NCI-H1694 treated with DMSO at 0.1 percent for 48 hours (cell line): ENCODE measurements at places on chromosomes 11 and 22.

GRCh38 chr11:82105331-82105998 is 628.2 kb downstream of the FAM181B start:
- DNase-seq = no peak

DNA sequence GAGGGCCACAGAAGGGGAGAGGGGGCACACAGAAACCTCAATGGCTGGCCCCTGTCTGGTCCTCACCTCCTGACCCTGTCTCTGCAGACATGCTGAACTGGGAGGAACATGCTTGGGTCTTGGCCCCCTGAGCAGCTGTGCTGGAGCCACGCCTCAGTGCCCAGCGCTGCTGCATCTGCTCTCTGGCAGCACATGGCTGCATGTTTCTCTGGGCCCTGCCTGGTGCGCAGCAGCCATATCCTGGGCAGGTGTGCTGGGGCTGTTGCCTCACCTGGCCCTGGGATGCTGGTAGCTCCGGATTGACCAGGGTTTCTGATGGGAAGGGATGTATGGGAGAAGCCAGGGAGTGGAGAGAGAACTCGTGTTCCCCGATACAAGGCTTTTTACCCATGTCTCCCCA is 248.0 kb downstream of the ST3GAL4 start:
- peak; percentile 8 for DNase-seq

DNA sequence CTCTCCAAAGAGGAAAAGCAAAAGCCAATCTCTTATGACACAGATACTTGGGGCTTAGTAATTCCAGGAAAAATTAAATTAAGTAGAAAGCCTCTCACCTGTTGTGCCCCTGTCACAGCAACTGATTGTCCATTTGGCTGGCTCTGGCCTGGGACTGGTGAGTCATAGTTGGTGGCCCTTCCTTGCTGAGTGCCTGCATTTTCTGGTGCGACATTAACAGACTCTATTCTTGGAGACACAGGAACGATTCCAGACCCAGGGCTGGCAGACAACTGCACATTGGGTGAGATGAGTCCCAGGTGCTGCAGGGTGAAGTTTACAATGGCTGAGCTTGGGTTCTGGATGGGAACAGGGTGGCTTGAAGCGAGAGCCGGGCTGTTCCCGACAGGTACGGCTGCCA is 15.6 kb downstream of the E2F8 start:
- no peak for DNase-seq

DNA sequence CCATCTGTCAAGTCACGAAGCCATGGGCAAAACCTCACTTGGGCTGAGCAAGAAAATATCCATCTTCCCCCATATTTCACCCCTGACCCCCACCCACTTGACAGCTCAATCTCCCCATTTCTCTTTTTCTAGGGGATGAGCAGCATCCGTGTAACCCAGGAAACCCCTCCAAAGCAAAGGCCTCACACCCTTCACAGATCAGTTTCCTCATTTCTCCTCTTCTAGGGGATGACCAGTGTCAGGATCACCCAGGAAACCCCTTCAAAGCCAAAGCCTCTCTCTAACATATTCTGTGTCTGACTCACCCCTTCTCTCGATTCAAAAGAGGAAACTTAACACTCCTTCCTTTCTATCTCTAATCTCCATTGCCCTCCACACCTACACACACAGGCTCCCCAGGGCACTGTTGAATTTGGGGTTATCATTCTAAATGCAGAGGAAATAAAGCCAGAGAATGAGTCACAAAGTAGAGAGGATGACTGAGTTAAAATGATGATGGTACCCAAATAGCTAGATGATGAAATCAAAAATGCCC is 439.7 kb downstream of the BUD13 start:
- DNase-seq = no peak

- no peak for DNase-seq
These were observed 227.2 kb downstream of the FAM76B start for GRCh38 chr11:95562196-95562921.

DNA sequence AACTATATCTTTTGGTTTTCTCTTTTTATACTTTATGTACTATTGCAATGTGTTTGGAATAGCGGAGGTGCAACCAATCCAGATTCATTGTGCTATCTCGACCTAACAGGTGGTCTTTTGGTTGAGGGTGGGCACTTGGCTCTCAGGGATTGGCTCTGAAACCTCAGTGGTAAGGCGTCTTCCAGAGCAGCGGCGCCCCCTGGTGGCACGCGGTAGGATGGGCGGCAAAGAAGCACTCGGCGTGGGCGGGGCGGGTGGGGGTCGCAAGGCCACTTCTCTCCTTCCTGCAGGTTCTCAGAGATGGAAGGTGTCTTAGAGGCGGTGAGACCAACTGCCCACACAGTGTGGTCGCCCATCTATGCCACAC is 19.2 kb upstream of the PLET1 start:
- DNase-seq = peak; percentile 10

DNA sequence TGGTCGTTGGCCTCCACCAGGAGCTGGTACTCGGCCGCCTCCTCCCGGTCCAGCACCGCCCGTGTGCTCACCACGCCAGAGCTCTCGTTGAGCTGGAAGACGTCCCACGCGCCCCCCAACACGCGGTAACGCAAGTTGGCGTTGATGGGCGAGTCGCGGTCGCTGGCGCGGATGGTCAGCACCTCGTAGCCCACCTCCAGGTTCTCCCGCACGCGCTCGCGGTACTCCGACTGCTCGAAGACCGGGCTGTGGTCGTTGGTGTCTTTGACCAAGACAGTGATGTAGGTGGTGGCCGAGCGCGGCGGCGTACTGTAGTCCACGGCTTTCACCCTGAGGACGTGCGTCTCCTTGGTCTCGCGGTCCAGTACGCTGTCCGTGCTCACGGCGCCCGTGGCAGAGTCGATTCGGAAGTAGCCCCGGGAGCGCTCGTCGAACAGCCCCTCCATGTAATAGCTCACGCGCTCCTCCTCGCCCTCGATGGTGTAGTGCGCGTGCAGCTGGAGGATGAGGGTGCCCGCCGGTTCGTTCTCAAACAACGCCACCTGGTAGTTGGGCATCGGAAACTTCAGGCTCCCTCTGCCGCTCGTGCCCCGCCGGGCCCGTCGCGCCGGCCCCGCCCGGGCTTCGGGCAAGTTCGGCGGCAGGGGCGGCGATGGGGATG is 1.4 kb downstream of the CELSR1 start:
- no peak for DNase-seq

DNA sequence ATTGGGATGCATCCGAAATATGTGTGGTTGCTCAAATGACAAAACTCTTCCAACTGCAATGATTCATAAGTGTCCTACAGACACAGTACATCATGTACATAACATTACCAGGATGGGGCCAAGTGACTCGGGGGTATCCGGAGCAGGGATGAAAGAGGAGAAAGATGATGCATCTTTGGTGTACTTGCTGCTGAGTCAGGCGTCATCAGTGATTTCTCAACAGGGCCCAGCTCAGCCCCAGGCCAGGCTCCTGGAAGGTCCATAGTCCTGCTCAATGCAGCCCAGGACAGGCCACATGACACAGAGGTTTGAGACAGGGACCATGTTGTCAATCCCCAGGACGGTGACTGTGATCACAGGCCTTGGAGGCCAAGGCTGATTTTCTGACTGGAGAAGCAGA is 59.3 kb downstream of the GGTLC2 start:
- no peak for DNase-seq

DNA sequence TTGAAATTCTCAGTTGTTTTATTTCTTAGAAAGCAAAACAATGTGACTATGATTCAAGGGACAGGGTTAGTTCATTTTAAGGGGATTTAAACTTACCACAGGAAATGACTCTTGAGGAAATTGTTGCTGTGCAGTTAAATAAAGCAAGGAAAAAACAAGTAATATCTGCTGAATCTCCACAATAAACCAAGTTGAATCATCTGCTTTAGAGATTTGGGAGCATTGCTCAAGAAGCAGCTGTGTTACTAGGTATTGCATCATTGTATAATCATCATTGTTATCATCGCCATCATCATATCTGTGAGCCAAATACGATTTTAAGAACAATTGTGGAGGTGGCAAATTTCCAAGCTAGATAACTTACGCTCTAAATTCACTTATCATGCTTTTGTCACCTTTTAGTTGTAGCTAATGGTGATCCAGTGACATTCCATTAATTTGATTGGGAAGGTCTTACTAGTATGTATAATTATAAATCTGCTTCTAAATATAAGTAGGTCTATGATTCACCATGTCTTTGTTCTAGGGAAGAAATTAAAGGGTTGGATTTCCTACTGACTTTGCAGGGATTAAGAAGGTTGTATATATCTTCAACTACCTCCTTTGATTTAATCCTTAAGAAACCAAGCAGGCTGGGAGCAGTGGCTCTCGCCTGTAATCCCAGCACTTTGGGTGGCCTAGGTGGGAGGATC is 19.9 kb downstream of the MMP10 start:
- DNase-seq = no peak

- no peak for DNase-seq
These were observed 21.2 kb downstream of the ARRB1 start for GRCh38 chr11:75330291-75330690.

DNA sequence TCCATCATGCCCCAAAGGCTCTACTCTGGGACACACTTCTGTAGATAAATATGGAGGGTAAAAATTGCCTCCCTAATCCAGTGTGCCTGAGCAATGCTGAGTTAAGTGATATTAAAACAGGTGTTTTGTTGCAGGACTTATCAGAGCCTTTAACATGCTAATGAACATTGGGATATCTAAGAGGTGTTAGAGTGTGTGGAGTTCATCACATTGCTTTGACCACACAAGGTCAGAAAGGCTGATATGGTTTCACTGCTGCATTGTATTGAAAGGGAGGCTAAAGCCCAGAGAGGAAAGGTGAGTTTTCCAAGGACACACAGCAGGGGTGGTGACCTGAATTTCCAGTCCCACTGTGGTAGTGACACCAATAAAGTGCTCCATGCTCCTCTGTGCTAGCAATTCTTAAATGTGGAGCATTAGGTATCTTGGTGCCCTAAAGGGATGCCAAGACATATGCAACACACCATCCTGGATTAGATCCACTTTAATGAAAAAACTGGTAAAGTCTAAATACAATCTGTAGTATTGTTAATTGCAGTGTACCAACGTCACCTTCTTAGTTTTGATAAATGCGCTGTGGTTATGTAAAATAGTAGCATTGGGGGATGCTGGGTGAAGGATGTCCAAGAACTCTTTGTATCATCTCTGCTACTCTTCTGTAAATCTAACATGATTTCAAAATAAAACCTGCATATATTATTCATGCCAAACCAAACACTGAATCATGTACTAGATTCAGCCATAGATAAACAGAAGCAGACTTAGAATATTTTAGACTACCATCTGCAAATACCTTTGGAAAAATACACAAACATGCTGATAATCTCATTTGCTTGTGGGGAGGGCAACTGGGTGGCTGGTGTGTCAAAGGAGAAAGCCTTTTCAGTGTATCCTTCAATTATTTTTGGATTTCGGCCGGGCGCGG is 45.8 kb downstream of the MIAT start:
- DNase-seq = no peak

DNA sequence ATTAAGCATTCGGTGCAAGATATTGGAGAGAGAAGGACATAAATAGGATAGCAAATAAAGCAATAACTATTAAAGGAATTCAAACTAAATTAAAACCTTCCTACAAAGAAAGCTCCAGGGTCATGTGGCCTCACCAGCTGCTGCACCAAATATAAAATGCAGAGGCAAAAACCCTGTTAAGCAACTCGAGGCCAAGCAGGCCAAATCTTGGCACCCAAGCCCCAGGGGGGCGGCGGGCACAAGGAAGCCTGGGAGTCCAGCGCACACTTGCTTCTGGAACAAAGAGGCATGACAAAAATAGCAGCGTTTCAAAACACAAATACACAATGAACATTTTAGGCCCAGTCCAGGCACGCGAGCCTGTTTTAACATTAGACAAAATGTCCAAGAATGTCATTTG is 20.8 kb downstream of the KRTAP5-6 start:
- DNase-seq = no peak

DNA sequence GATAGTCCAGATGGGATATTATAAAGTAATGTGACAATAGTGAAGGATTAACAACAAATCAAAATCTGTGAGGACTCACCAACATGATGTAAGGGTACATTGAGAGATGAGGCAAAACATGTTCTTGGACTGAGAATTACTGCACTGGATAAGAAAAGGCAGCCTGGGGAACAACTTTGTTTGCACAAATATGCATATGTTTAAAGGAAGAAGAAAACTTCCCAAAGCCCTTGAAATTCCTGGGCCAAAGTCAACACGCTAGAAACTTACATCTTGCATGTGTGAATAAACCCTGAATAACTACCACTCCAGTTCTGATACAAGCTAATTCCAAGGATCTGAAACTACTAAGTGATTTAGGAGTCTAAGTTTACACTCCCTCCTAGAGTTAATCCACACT is 1.1 kb downstream of the OR52A5 start:
- DNase-seq = no peak

DNA sequence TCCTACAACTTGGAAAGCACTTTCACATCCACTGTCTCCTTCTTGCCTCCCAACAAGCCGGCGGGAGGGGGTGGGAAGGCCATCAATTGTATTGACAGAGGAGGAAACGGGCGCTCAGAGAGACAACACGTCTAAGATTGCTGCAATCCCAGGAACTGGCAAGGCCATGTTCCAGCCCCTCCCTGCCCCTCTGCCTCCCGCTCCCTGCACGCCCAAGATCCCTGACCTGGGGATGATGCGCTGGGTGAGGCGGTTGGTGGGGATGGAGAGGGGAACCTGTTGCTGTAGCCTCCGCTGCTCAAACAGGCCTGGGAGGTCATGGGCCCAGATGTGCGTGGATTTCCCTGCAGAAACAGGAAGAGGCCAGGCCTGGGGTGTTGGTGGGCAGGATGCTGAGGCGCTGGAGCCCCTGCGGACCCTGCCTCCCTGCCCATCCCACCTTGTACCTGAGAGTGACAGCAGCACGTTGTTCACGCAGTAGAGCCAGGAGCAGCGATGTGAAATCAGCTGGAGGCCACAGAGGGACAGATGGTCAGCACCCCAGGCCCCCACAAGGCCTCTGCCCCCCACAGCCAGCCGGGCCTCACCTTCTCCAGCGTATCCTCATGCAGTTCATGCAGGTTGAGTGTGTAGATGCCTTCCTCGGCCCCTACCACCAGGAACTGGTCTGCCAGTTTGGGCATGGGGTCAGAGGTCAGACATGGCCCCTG is 6.8 kb downstream of the MAP4K2 start:
- no peak for DNase-seq

DNA sequence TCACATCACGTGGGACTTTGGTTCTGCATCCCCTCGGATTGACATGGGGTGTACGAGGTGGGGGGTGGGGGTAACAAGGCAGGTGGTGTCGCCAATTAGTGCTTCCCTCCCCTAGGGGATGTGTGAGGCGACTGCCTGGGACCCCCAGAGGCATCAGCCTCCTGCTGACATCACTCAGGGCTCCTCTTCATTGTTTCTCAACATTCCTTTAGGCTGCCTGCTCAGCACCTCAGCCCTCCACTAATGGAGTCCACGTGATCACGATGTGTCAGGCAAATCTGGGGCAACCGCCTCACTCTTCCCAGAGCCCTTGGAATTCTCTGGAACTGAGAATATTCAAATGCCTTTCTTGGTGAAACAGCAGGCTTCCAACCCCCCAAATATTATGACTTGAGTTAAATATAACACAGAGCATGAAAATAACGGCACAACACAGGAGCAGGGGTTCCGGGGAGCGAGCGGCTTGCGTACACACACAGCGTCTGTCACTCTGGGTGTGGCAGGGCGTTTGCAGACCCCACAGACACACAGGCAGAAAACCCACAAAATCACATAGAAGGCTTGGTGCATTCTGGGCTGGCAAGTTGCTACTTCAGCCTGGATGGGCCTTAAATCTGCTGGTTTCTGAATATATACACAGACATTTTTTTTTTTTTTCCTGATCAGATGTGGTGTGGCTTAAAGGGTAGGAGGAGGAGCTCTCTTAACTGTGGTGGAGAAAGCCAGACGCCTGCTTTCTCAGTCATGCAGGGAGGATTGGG is 170.1 kb upstream of the CADM1 start:
- no peak for DNase-seq

GRCh38 chr11:116200564-116200963 is 572.2 kb downstream of the BUD13 start:
- no peak for DNase-seq

- DNase-seq = no peak
These were observed 334.9 kb downstream of the OPCML start for GRCh38 chr11:133197425-133197824.
